ENCODE measurements at places on chromosomes 6 and 20. TPM values are rescaled to one million over a fixed set of nuclear protein-coding genes. Genes with fewer than 3 reads are reported as not detected.

The CLVS2 gene
- 0.19 TPM for polyA plus RNA-seq

The MLIP gene
- polyA plus RNA-seq = 0.62 TPM

The HLA-G gene
- polyA plus RNA-seq = 6.2 TPM

DNA sequence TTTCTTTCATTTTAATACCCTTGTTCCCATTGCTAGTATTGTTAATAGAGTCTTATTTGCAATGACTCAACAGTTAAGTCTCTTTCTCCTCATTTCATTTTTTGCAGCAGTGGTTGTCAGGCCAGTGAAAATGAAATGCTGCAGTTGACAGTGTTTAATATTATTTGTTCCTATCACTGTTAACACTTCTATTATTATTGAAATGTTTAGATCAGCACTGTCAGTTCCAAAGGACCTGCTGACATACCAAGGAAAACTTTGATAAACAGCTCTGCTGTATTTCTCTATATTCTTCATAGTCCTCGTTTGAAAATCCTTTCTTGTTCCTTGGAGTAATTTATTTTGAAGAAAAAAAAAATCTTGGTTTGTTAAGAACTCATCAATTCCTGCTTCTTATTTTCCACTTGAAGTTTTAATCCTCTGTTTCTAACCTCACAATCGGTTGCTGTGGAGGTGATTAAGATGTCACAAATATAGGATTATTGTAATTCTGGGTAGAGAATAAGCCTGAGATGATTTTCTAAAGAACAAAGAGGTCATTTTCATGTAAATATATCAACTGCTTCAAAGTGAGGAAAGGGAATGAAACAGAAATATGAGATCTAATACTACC, 1065.9 kb upstream of the CITED2 start:
- no peak for DNase-seq

DNA sequence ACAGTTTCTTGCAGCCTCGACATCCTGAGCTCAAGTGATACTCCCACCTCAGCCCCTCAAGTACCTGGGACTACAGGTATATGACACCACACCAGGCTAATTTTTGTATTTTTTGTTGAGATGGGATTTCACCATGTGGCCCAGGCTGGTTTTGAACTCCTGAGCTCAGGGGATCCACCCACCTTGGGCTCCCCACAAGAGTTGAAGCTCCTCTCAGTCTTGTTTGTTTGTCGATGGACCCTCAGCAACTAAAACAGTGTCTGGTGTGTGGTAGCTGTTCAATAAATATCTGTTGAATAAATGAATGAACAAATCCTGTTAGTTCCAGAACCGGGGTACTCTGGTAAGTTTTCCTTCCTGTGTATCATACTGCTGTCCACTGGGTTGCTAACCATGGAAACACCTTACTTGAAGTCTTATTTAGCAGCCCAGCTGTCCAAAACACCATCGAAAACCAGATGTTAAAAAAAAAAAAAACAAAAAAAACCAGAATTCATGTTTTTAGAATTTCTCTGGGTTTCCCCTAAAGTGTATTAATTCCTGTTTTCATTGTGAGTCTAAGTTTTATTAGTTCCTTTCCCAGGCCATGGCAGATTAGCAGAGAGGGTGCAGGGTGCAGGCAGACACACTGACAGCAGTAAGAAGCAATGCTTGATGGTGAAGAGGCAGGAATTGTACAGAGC, 7.8 kb upstream of the EZR start:
- DNase-seq = no peak

GRCh38 chr20:14984768-14985622, 647.6 kb upstream of the FLRT3 start:
- no peak for DNase-seq

DNA sequence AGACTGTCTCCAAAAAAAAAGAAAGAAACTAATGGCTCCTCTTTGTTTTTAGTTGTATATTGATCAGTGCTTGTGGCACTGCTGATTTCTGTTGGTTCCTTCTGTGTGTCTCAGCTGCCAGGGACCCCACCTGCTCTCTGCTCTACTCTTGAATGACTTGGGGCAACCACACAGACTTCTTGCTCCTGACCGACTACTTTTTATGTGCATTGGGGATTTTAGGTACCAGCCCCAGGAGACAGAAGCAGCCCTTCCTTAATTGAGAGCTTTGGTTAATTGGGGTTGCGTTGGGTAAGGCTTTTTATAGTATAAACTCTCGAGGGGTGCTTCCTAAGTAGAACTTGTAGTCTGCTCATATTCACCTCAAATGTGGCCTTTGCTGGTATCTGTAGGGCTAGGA, 6.9 kb downstream of the STK35 start:
- DNase-seq = no peak

GRCh38 chr6:118372413-118372812, 175.7 kb upstream of the PLN start:
- no peak for DNase-seq

- no peak for DNase-seq
Measured at GRCh38 chr6:16092990-16093389, 35.9 kb upstream of the MYLIP start.

DNA sequence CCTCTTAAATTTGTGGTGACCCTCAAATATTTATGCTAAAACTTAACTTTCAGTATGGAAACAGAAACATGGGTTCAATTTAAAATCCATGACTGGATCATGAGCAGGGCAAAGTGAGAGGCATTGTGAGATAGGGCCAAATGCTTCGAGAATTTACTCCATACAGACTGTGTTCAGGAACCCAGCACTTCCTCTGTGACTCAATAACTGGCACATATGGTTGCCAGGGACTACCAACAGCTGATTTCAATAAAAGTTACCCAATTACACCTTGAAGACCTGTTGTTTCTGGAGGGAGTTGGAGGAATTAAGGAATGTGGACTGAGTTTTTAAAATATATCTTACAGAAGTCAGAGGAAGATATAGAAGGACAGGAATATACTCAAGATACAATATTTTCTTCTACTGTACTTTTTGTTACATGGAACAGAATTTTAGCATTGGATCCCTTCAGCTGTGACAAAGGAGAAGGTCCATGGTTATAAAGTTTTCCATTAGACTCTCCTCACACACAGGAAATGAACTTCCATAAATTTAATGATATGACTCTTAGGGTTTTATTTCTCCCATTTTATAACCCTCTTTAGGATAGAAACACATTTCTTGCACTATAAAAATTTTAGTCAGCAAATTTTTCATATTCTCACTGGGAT, 258.5 kb downstream of the KHDC1L start:
- DNase-seq = no peak

- DNase-seq = no peak
Measured at GRCh38 chr20:9989066-9989724, 45.6 kb upstream of the ANKEF1 start.

Data from right renal cortex interstitium (tissue), 3 donors.